Activated T-cell treated with anti-CD3 and anti-CD28 coated beads for 4 hours (primary cell): ENCODE measurements at places on chromosomes 16 and 17.

GRCh38 chr16:72977127-72977526 lies 70.8 kb downstream of the ZFHX3 start:
- DNase-seq = no peak

DNA sequence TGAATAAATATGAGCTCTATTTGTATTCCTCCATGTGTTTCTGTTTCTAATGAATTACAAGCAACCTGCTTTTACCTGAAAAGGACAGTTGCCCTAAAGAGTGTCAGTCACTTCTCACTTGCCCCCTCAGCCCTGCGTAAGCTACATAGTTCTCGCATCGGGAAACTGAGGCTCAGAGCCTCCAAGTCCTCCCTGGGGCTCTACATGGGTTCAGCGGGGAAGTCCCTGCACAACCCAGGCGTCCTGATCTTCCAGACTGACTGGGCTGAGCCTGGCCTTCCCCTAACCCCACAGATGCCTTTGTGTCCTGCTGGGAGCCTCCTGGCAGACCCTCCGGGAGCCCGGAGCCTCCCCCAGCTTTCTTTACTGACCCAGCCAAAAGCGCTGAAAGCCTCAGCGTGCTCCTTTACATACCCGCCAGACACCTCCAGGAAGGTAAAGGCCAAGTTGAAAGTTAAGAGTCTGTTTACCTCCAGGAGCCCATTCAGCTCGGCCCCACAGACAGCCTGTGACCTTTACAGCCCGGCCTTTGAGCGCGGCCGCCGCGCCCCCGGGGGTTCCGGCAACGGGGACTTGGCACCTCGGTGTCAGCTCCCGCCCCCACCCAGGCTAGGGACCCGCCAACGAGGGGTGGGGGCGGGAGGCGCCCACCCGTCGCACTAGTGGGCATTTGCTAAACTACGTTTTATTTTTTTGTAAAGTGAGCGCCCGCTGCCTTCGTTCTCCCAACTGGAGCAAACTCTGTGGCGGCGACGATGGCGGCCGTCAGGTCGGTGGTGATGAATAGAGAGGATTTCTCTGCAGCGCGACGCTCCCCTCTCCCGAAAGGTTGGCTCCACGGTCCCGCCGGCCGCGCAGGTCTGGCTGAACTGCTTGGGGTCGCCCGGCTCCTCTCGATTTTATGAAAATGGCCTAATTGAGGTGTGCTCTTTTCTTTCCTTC lies 4.4 kb upstream of the HOXB13 start:
- DNase-seq = no peak

DNA sequence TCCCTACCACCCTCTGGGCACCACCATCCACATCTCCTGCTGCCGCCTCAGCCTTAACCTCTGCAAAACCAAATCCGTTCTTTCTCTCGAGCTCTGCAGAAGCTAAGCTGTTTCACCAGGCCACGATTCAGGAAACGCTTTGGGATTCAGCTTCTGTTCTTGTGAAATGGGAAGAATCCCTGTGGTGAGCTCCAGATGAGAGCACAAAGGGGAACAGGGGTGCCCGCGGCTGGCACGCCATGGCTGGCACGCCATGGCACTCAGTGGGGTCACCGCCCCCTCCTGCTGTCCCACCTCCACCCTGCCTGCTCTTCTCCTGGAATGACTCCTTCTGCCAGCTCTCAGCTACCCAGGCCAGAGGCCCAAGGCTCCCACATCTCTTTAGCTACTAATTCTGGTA lies 5.7 kb downstream of the QPRT start:
- no peak for DNase-seq

- DNase-seq = no peak
Observed at GRCh38 chr17:3542410-3543088, 15.1 kb downstream of the TRPV3 start.

GRCh38 chr17:70017941-70018340 lies 57.1 kb upstream of the KCNJ16 start:
- DNase-seq = no peak

GRCh38 chr16:67606632-67607031 lies 38.3 kb upstream of the CARMIL2 start:
- no peak for DNase-seq

DNA sequence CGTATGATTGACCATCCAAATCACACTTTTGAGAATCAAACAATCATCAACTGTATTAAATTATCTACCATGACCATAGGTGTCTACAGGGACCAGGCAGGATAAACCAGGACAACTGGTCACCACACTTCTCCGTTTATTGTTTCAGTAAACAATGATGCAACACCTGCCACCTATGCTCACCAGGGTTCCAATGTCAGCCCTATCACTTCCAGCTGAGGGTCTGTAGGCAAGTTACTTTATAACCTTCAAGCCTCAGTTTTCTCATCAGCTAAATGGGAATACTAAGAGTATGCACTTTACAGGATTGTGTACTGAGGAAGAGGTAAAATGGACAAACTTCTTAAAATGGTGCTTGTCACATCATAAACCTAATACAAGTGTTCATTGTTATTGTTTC lies 14.9 kb downstream of the TMEM114 start:
- no peak for DNase-seq

DNA sequence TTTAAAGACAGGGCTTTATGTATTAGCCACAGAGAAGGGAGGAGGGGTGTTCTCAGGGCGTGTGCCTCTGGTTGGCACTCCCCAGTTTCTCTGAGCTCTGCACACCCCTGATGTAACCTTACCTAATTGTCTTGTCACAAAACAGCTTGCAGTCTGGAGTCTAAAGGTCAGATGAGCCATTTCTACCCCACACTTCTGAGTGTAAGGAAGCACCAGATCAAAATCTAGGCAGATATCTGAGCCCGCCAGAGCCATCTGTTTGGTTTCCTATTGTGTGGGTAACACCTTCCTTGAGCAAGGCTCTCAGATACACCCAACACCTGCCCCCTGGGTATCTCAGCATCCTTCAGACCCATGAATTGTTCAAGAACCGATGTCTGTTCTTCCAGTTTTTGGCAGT lies 15.5 kb downstream of the CDH1 start:
- DNase-seq = no peak

- no peak for DNase-seq
Observed at GRCh38 chr16:69077251-69077650, 28.2 kb upstream of the HAS3 start.

- no peak for DNase-seq
Observed at GRCh38 chr17:81250286-81251093, 11.4 kb downstream of the NDUFAF8 start.

- no peak for DNase-seq
Observed at GRCh38 chr16:31114468-31114867, 3.0 kb upstream of the KAT8 start.

- no peak for DNase-seq
Observed at GRCh38 chr16:48950184-48950583, 331.5 kb downstream of the CBLN1 start.

- no peak for DNase-seq
Observed at GRCh38 chr16:179211-180092, 807 bp upstream of the HBQ1 start.

DNA sequence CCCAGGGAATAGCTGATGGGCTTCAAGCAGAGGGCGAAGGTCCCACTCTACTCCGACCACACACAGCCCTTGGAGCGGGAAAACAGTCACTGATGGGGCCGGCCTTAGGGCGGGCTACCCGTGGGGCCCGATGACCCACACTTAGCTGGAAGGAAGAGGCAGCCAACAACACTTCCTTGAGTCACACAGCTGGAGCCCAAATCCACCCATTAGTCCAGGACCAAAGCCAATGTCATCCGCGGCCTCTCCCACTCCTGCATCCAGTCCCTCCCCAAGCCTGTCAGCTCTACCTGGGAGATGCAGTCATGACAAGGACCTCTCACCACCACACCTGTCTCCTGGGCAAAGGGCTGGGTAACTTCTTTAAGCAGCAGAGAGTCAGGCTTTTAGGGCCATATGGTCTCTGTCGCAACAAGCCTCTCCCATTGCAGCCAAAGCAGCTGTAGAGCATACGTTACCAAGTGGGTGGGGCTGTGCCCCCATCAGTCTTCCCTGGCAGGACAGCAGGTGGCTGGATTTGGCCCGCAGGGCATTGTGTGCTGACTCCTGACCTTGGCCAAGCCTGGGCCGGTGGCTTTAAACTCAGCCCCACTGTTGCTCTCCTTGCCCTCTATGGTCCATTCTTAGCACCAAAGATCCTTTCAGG lies 110.7 kb downstream of the SOCS1 start:
- no peak for DNase-seq

DNA sequence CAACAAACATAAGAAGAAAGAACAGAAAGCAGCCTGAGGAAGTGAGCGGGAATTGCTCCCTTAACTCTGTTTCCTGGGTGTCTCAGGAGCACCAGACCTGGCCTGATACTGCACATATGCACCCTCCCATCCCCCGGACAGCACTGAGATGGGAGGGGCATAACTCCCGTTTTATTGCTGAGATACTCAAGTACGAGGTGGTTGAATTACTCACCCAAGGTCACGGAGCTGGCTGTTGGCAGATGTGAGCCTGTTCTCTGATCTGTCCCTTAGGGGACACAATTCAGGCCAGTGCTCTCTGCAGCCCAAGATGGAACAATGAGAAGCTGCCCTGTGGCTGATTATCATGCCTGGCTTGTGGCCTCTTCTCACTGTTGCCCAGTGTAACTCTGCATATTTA lies 9.1 kb upstream of the MED9 start:
- no peak for DNase-seq

DNA sequence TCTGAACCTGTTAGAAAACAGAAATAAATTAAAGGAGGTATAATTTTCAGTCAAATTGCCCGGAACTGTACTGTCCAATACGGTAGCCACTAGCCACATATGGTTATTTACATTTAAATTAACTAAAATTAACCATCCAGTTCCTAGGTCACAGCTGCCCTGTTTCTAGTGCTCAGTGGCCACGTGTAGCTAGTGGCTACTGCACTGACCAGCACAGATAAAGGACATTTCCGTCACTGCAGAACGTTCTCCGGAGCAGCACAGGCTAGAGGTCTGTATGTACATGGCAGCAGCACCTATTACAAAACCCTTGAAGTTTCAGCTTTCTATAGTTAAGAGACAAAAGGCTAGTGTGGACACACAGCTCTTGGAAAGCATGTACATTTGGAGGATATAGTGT lies 33.7 kb downstream of the CPSF4L start:
- no peak for DNase-seq

DNA sequence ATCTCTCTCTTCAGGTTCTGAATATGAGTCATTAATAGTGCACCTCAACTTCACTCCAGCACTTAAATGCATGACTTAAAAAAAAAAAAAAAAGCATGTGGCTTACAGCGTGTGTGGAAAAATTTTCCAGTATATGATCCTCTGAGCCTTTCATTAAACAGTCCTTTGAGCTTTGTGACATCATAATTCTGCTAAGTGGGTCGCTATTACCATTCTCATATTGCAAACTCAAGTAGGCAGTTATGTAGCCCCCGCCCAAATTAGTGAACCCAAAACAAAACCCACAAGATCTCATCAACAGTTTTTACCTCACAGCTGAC lies 672 bp downstream of the CMTR2 start:
- no peak for DNase-seq

- DNase-seq = no peak
Observed at GRCh38 chr16:54070789-54071343, 215.7 kb downstream of the IRX3 start.

GRCh38 chr16:4775005-4775404 lies 8.0 kb upstream of the ZNF500 start:
- no peak for DNase-seq

DNA sequence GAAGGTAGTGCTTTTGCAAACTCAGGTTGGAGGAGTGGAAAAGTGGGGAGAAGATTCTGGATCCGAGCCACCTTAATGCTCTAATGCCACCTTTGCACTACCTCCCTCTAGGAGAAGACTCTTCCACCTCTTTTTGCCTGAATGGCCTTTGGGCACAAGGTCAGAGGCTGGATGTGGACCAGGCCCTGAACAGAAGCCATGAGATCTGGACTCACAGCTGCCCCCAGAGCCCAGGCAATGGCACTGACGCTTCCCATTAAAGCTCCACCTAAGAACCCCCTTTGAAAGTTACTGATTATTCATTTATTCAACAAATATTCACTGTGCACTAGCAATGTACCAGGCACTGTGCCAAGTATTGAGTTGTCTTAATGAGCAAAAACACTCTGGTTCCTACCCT lies 3.2 kb downstream of the SHBG start:
- no peak for DNase-seq

- DNase-seq = no peak
Observed at GRCh38 chr17:47276868-47277267, 23.2 kb downstream of the ITGB3 start.
